ENCODE measurements at places on chromosomes 3 and 15. TPM values are rescaled to one million over a fixed set of nuclear protein-coding genes. Genes with fewer than 3 reads are reported as not detected.

Gene ROBO2
- polyA plus RNA-seq: 0.05 TPM

Gene ACTC1
- polyA plus RNA-seq: 12,784 TPM

Gene DUOXA2
- 0.05 TPM for polyA plus RNA-seq

DNA sequence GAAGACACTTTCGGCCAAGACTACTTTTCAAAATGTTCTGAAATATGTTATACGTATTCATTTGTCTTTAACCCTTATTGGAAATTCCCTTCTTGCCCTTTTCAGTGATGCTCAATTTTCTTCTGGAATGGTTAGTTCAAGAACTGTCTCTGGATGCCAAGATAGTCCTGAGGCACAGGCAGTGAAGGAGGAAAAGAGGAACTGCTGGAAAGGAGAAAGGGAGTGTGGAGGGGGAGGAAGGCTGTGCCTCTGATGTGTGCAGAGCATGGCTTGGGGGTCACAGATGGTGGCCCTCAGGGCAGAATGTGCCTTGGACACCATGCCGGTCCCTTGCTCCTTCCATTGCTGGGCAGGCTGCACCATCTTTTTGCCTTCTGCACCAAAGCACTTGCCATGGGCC is 73.7 kb downstream of the CEP63 start:
- no peak for DNase-seq

GRCh38 chr3:15284121-15284889 is 48.1 kb downstream of the SH3BP5 start:
- no peak for DNase-seq

- no peak for DNase-seq
Measured at GRCh38 chr15:55260562-55261131, 29.0 kb downstream of the RAB27A start.

GRCh38 chr15:83108266-83109219 is 1.1 kb downstream of the TM6SF1 start:
- DNase-seq: peak; percentile 82

DNA sequence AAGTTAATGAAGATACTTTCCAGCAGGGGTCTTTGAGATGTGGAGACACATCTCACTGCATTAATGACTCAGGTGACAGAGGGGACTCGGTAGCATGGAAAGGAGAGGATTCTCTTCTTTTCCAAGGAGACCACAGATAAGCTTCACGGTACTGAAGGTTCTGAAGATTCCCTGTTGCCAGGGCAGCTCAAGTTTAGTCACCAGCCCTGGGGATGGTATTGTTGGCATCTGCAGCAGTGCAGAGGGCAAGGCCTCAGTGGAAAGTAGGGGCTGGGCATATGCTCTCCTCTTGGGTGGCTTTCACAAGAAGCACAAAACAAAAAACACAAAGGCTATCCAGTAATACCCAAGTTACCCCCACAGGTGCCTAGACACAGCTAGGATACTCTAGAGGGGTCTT is 38.0 kb upstream of the MRPL3 start:
- no peak for DNase-seq

- DNase-seq: peak; percentile 84
Measured at GRCh38 chr3:46934498-46935167, 41.9 kb downstream of the CCDC12 start.

DNA sequence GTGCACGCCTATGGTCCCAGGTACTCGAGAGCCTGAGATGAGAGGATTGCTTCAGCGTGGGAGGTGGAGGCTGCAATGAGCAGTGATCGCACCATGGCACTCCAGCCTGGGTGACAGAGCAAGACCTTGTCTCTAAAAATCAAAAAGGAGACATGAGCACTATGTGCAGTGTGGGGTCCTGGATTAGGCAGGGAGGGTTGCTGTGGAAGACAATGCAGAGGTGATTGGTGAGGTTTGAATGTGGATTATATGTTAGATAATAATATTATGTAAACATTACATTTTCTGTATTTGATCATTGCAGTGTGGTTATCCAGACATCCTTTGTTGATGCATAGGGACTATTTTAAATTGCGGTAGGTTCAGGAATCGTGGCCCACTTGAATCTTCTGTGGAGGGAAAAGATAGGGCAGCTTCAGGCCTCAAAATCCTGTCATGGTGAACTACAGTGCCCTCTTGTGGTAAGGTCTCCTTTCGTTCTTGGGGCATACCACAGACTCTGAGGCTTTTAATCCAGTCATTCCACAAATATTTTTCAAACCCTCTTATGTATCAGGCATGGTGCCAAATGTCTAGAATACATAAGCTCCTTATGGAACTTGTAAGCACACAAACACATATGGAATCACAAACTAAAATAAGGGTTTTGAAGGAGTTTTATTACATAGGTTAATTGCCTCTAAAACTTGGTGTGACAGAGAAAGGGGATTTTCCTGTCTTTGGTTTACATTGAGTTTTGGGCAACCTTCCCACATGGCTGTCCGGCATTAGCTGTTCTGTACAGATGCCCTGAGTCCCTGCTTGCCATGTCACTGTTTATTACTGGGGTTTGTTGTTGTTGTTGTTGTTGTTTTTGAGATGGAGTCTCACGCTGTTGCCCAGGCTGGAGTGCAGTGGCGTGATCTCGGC is 37.7 kb downstream of the GPD1L start:
- no peak for DNase-seq

DNA sequence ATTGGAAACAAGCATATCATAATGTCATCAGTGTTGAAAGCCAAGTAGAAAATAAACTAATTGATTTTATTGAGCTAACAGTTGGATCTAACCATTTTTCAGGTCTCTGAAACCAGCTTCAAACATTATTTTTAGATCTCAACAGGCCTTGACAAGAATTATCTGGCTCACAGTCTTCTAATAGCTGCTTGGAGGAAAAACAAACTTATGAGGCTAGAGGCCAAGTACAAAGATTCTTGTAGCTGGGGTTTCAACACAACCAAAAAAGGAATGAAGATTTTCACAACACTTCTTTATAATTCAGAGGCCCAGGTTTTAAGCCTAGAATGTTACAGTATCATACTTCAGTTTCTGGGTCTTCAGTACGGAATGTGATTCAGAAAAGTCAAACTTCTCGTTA is 3.7 kb downstream of the SETMAR start:
- no peak for DNase-seq

- DNase-seq: no peak
Measured at GRCh38 chr3:6518709-6519345, 342.1 kb upstream of the GRM7 start.

Measured in right cardiac atrium (tissue), 5 donors.